ENCODE measurements at places on chromosomes 4 and X.

DNA sequence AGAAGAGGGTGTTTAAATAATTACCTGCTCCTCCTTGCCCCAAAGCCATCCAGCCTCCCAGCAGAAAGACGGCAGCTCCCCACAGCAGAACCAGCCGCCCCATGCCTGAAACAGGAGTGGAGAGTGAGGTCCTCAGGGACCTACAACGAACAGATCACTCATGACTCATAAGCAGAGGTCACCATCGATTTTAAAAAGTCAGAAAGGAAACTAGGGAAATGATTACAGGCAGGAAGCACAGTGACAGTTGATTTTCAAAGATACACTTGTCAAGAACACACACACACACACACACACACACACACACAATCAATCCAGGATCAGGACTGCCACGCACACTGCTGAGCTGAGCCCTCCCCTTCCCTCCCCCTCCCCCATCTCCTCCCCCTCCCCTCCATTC lies at the start of gene CRLF2:
Gene CRLF2 (minus strand): TSS at position 118 of the 400 bp plus-strand sequence. CDS start 15 bp downstream, at position 103.
- H3K27me3 ChIP-seq: no peaks in the 10 kb centered on the region
- H3K4me3 ChIP-seq: no peak within 1 kb of the TSS
- H3K36me3 ChIP-seq: no peaks in the 10 kb centered on the region
- no peak for DNase-seq
- no peak within 1 kb of the TSS for H3K27ac ChIP-seq

DNA sequence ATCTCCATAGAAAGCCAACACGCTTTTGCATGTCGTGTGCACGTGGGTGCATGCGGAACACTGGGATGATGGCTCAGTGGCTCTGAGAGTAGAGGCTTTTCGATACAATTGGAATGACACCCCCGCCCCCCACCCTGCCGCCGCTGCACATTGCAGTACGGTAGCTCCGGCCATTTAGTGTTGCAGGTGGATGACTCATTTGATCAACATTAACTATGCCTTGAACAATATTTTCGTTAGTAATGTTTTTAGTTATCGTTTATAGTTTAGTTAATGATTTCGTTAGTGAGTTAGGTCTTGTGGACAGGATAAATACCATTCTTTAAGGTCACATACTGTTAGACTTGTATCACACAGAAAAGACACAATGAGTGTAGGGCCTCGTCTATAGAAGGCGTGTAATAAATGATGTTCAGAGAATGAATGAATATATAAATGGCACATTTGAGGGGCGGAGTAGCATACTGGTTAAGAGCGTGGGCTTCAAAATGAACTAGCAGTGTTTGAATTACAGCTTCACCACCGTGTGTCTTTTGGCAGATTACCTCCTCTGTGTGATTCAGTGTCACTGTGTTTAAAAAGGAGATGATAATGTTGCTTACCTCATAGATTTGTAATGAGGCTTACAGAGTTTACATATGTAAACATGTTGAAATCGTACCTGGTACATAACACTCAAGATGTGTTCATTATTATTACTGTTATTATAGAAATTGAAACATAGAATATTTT lies 67.2 kb upstream of the TENM3 start:
- H3K27me3 ChIP-seq: no peaks in the 10 kb centered on the region
- no peak overlapping the region for H3K27ac ChIP-seq
- H3K4me3 ChIP-seq: no peak overlapping the region
- H3K4me1 ChIP-seq: no peaks in the 10 kb centered on the region
- DNase-seq: no peak

- no peaks in the 10 kb centered on the region for H3K4me1 ChIP-seq
- no peaks in the 10 kb centered on the region for H3K36me3 ChIP-seq
- H3K27me3 ChIP-seq: no peaks in the 10 kb centered on the region
- DNase-seq: no peak
- no peak within 1 kb of the TSS for H3K27ac ChIP-seq
- H3K4me3 ChIP-seq: no peak within 1 kb of the TSS
Observed at GRCh38 chrX:111270339-111270738, at the start of gene CAPN6. Gene CAPN6, minus strand, starts transcription at chrX:111270483. Its CDS starts 6,547 bp downstream, at chrX:111263936.

- H3K4me1 ChIP-seq: no peaks in the 10 kb centered on the region
- H3K27me3 ChIP-seq: no peaks in the 10 kb centered on the region
- no peak overlapping the region for H3K4me3 ChIP-seq
- H3K36me3 ChIP-seq: no peaks in the 10 kb centered on the region
- no peak overlapping the region for H3K27ac ChIP-seq
- no peak for DNase-seq
Observed at GRCh38 chr4:55826986-55827385, 7.4 kb downstream of the EXOC1L start.

DNA sequence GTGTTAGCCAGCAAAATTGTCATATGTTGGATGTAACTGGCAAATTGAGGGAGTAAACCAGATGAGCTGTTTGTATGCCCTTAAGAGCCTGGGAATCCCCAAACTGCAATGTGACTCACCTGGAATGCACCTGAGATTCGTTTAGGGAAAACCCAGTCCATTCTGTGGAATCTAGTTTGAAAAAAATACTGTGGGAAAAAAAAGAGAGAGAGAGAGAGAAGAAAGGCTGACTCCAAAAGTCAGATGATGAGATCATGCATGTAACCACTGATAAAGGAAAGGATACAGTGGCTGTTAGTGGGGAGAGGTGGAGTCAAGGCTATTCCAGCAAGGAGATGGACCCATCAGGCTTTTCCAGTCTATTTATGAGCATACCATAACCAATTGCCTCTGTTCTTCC lies 48.5 kb downstream of the SLC9A7 start:
- no peak overlapping the region for H3K4me3 ChIP-seq
- DNase-seq: no peak
- H3K4me1 ChIP-seq: no peaks in the 10 kb centered on the region
- no peak overlapping the region for H3K27ac ChIP-seq
- no peaks in the 10 kb centered on the region for H3K27me3 ChIP-seq
- H3K36me3 ChIP-seq: no peaks in the 10 kb centered on the region

GRCh38 chr4:148141501-148141900 lies 300.7 kb downstream of the NR3C2 start:
- no peaks in the 10 kb centered on the region for H3K4me1 ChIP-seq
- no peak for DNase-seq
- H3K4me3 ChIP-seq: no peak overlapping the region
- no peaks in the 10 kb centered on the region for H3K27me3 ChIP-seq
- no peak overlapping the region for H3K27ac ChIP-seq

DNA sequence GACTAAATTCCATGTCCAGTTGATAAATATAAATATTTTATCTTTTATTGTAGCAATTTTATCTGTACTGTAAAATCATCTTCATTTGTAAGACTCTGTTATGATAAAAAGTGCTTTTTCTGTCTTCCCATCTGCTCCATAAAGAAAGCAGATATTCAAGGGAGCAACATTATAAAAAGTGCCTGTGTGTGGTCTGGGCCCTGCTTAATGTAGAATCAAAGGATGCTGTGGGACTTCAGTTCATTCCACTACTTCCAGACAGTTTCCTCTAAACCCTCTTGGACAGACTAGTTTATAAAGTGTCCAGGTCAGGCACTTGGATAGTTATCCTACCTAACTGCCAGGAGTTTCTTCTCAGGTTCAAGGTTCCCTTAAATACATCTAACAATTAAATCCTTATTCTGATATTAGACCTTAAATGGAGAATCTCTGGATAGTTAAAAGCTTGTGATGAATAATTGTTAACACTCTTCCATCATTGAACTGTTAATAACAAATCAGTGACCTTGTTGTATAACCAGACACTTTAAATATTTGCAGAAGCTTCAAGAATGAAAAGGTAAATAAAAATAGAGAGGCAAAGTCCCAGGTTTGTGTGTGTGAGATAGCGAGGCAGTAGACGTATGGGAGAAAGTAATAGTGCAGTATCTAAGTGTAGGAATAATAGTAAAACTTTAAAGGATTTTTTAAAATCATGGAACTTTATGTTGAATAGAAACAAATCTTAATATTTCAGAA lies 237.5 kb upstream of the CTSO start:
- no peak overlapping the region for H3K27ac ChIP-seq
- H3K4me3 ChIP-seq: no peak overlapping the region
- no peaks in the 10 kb centered on the region for H3K27me3 ChIP-seq
- DNase-seq: no peak
- no peaks in the 10 kb centered on the region for H3K4me1 ChIP-seq

DNA sequence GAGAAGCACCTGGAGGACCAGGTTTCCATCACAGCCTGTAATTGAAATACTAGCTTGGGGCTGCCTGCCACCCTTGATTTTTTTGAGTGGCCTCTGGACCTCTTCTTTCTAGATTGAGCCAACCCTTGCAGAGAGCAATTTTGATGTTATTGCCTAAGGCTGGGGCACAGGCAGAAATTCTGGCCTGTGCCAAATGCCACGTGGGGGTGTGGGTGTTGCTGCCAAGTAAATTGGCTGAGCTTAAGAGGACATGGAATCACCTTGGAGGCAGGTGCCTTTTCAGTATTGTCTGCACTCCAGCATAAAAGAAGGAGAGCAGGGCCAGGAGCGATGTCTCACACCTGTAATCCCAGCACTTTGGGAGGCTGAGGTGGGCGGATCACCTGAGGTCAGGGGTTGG lies 286.1 kb upstream of the PRPS2 start:
- no peak overlapping the region for H3K27ac ChIP-seq
- no peaks in the 10 kb centered on the region for H3K36me3 ChIP-seq
- no peak for DNase-seq
- no peaks in the 10 kb centered on the region for H3K27me3 ChIP-seq
- H3K4me1 ChIP-seq: no peaks in the 10 kb centered on the region

GRCh38 chr4:155572106-155572703 lies 94.4 kb upstream of the GUCY1A1 start:
- no peaks in the 10 kb centered on the region for H3K4me1 ChIP-seq
- H3K27ac ChIP-seq: no peak overlapping the region
- no peak for DNase-seq
- H3K27me3 ChIP-seq: no peaks in the 10 kb centered on the region

DNA sequence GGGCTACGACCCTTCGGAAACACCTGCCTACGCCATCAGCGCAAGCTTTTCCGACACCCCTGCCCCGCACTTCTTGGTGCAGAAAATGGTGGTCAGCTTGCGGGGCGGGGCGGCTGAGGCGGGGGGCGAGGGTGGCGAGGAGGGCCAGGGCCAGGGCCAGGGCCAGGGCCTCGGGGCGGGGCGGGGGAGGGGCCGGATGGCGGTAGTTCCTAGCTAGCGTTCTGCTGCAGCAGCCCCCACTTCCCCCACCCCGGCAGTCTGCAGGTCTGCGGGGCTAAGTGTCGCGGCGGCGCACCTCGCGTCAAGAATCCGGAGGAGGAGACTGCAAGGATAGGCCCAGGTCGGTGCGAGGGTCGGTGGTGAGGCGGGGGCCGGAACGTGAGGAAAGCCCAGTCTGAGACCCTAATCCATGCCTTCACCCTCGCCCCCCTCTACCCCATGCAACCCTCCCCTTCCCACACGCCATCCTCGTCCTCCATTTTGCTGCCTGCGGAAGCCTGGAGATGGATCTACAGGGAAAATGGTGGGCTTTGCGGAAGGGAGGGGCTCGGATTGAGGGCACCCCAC lies 600 bp downstream of the BEX4 start:
- H3K36me3 ChIP-seq: no peaks in the 10 kb centered on the region
- no peaks in the 10 kb centered on the region for H3K27me3 ChIP-seq
- peak overlapping the region; percentile 62 for H3K4me3 ChIP-seq
- peak; percentile 18 for DNase-seq

- H3K4me3 ChIP-seq: no peak overlapping the region
- DNase-seq: no peak
- H3K27me3 ChIP-seq: no peaks in the 10 kb centered on the region
- H3K27ac ChIP-seq: no peak overlapping the region
- no peaks in the 10 kb centered on the region for H3K4me1 ChIP-seq
Observed at GRCh38 chr4:135552131-135552530, 1350.5 kb upstream of the PABPC4L start.

DNA sequence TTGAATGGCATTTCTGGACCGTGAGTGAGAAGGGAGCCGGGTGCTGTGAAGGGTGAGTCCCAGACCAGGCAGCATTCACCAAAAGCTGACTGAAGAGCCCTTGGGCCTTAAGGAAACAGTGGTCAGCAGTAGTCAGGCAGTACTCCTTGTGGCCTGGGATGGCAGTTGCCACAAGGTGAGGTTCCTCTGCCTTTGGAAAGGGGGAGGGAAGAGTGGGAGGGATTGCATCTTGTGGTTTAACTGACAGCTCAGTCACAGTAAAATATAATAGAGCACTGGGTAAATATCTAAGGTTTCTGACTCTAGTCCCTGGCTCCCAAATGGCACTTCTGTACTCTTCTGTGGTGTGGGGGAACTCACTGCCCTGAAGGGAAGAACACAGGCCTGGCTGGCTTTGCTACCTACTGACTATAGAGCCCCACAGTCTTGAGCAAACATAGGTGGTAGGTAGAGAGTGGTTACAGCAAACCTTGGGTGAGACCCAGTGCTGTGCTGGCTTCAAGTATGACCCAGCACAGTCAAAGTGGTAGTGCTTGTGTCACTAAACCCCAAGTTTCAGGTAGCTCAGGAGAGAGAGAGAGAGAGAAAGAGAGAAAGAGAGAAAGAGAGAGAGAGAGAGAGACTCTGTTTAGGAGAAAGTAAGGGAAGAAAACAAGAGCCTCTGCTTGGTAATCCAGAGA lies 154.2 kb downstream of the TEX11 start:
- H3K36me3 ChIP-seq: no peaks in the 10 kb centered on the region
- no peak overlapping the region for H3K4me3 ChIP-seq
- no peak overlapping the region for H3K27ac ChIP-seq
- H3K4me1 ChIP-seq: no peaks in the 10 kb centered on the region

GRCh38 chr4:48787056-48787455 lies 7.0 kb upstream of the FRYL start:
- no peaks in the 10 kb centered on the region for H3K4me1 ChIP-seq
- no peak overlapping the region for H3K27ac ChIP-seq
- no peaks in the 10 kb centered on the region for H3K27me3 ChIP-seq
- H3K4me3 ChIP-seq: no peak overlapping the region
- DNase-seq: no peak

- H3K27ac ChIP-seq: no peak overlapping the region
- no peak overlapping the region for H3K4me3 ChIP-seq
- DNase-seq: no peak
- H3K4me1 ChIP-seq: peaks cover 8% of the 10 kb centered on the region
- no peaks in the 10 kb centered on the region for H3K27me3 ChIP-seq
Observed at GRCh38 chrX:41353985-41354384, 20.0 kb downstream of the DDX3X start.

DNA sequence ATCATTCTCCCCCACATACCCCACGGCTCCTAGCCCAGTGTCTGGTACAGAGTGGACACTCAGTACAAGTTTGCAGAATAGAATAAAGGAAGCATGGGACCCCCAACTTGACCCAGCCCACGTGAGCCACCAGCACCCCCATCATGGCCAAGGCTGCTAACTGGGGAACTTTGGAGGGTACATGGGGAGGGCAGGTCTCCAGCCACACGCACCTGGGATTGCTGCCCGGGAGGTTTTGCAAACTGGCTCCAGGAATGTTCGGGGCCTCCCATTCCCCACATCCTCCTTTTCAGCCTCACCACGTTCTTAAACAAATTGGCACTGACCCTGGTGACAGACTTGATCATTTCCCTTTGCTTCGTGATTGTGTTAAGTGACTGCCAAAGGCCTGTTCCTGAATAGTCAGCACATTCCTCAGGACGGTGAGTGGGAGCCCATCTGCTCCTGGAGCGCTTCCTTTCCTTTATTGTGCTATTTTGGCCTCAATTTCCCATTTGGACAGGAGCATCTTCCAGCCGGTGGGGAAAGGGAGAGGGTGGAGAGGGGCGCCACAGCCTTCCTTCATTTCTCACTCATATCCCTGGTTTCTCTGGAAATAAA lies 18.7 kb upstream of the XPNPEP2 start:
- no peak overlapping the region for H3K27ac ChIP-seq
- no peak for DNase-seq
- no peaks in the 10 kb centered on the region for H3K4me1 ChIP-seq
